Pancreas (tissue), 10 donors: ENCODE measurements at places on chromosomes 7 and 10.

- no peaks in the 10 kb centered on the region for H3K36me3 ChIP-seq
- H3K4me3 ChIP-seq: no peak overlapping the region
- H3K4me1 ChIP-seq: no peaks in the 10 kb centered on the region
- no peaks in the 10 kb centered on the region for H3K27me3 ChIP-seq
- DNase-seq: no peak
- H3K27ac ChIP-seq: no peak overlapping the region
These were observed 59.8 kb downstream of the CSGALNACT2 start for GRCh38 chr10:43197834-43198681.

- no peak overlapping the region for H3K27ac ChIP-seq
- H3K4me3 ChIP-seq: no peak overlapping the region
- DNase-seq: no peak
- H3K4me1 ChIP-seq: no peaks in the 10 kb centered on the region
These were observed 264.2 kb downstream of the SEC23IP start for GRCh38 chr10:120156614-120157274.

DNA sequence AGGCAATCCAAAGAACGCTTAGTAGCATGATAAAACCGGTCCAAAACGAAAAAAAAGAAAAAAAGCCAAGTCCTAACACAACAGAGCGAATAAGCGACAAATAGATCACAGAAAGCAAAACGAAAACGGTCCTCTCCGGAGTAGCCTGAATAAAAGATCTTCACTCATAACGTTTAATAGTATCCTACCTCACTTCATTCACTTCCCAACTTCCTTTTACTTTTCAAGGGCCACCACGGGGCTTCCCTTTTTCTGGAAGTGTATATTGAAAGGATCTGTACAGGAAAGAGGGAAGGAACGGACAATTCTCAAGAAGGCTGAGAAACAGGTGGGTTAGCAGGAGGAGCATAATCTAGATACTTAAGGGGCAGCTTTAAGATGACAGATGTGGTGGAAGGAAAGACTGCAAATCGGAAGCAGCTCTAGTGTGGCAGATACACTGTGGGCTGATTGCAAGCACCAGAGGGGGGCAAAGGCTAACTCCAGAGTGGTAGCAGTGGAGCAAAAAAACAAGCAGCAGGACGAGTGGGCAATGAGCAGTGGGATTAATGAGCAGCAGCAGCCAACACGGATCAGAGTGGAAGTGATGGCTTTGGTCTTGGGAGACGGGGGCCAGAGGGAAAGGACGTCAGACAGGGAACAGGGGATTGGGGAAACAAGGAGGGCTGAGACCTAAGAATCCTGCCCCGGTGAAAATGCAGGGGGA lies 866 bp downstream of the CNOT4 start:
- peak overlapping the region; percentile 62 for H3K4me3 ChIP-seq
- DNase-seq: peak; percentile 22
- H3K27ac ChIP-seq: peak overlapping the region; percentile 85
- H3K27me3 ChIP-seq: no peaks in the 10 kb centered on the region

DNA sequence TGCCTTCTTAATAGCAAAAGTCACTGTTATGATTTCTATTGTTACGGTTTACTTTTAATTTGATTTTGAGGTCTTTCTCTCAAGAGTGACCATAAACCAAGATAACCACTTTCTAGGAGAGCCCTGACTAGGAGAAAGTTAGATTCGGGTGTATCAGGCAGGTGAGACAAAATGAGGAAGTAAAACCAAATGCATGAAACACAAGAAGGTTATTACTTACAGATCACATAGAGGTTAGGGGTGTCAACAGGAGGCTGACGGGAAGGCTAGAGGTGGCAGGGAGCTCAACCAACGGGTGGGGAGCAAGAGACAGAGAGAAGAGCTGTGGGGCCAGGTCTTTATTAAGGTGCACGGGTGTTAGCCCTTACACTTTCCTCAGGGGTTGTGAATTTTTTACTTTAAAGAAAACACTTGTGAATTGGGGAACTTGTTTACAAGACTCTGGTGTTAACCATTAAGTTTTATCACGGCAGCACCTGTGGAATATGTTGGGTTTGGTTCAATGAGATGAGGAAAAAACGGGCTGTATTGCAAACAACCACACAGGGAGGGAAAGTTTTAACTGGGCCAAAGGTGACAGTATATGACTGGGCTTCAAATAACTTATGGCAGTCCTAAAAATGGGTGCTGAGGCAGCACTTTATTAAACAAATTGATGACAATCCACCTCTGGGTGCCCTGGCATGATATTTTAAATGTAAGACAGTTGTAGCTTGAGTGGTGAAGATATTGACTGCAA lies 154.9 kb downstream of the SDHAF3 start:
- no peaks in the 10 kb centered on the region for H3K27me3 ChIP-seq
- no peaks in the 10 kb centered on the region for H3K4me1 ChIP-seq
- no peak for DNase-seq
- H3K36me3 ChIP-seq: no peaks in the 10 kb centered on the region

DNA sequence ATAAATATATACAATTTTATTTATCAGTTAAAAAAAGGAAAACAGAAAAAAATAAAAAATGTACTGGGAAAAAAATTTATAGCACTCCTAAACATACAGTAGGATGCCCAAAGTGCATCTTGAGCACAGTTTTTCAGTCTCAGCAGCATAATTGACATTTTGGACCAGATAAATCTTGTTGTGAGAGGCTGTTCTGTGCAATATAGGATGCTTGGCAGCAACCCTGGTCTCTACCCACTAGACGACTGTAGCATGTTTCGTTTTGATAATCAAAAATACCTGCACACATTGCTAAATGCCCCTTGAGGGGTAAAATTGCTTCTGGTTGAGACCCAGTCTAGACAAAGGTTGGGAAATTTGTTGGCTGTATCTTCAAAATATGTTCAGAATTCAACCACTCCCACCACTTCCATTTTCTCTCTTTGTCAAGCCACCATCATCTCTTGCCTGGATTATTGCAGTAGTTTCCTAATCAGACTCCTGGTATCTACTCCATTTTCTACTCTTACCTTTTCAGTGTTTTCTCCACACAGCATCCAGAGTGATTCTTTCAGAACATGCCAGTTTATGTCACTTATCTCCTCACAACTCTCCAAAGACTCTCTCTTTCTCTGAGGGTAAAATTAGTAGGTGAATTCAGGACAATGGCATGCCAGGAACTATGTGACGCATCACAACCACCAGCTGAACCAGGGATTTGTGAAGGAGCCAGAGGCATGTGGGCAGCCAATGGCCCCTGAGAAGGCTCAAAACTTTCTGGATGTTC lies 91.4 kb downstream of the GPR85 start:
- no peak overlapping the region for H3K27ac ChIP-seq
- no peak overlapping the region for H3K4me3 ChIP-seq
- no peaks in the 10 kb centered on the region for H3K27me3 ChIP-seq
- no peaks in the 10 kb centered on the region for H3K4me1 ChIP-seq
- DNase-seq: no peak
- H3K36me3 ChIP-seq: no peaks in the 10 kb centered on the region

DNA sequence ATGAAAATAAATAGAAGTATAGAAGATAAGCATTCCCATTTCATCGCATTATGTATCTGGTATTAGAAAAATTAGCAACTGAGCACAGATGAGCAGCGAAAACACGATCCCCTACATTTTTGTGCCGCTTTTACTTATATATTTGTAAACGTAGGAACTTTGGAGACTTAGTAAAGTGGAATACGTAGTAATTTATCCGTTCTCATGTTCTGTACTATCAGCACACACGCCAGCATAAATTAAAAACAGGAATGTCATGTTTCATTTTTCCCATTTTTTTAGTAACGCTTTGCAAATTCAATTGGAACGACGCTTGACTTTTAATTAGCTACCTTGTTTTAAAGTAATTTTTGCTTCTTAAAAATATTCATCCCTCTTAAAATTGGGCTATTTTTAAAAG lies 2.4 kb downstream of the ZNRF2 start:
- no peaks in the 10 kb centered on the region for H3K27me3 ChIP-seq
- peak overlapping the region; percentile 4 for H3K4me3 ChIP-seq
- DNase-seq: no peak
- H3K27ac ChIP-seq: peak overlapping the region; percentile 98
- peaks cover 12% of the 10 kb centered on the region for H3K4me1 ChIP-seq

DNA sequence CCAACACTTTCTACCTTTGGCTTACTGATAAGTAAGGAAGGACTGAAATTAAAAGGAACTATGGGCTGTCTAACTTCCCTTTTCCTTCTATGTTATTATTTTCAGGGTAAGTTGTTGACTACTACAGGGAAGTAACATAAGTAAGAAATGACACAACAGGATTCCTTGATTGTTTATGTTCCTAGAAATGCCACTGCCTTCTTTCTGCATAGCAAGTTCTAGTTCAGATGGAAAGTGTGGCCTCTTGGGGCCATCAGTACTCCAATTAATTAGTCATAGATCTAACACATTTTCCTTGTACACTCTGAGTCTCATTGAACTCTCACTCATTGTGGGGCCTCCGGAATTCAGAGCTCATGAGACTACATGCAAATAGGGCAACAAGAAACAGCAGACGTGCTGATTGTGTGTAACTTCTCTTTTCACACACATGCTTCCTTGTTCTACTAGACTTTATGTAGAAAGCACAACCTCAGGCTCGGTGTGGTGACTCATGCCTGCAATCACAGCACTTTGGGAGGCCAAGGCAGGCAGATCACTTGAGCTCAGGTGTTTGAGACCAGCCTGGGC lies 35.3 kb upstream of the HIBADH start:
- H3K4me3 ChIP-seq: no peak overlapping the region
- H3K27me3 ChIP-seq: no peaks in the 10 kb centered on the region
- no peak for DNase-seq

GRCh38 chr7:74290553-74290950 lies 1.3 kb downstream of the CLIP2 start:
- peak; percentile 58 for DNase-seq
- H3K27me3 ChIP-seq: no peaks in the 10 kb centered on the region
- no peaks in the 10 kb centered on the region for H3K36me3 ChIP-seq
- H3K4me1 ChIP-seq: peaks cover 27% of the 10 kb centered on the region
- H3K4me3 ChIP-seq: peak overlapping the region; percentile 79
- H3K27ac ChIP-seq: peak overlapping the region; percentile 31

- no peak for DNase-seq
- H3K27ac ChIP-seq: no peak overlapping the region
- H3K4me3 ChIP-seq: no peak overlapping the region
- H3K36me3 ChIP-seq: no peaks in the 10 kb centered on the region
- H3K4me1 ChIP-seq: no peaks in the 10 kb centered on the region
- no peaks in the 10 kb centered on the region for H3K27me3 ChIP-seq
These were observed 182.7 kb downstream of the CCSER2 start for GRCh38 chr10:84511106-84511505.

DNA sequence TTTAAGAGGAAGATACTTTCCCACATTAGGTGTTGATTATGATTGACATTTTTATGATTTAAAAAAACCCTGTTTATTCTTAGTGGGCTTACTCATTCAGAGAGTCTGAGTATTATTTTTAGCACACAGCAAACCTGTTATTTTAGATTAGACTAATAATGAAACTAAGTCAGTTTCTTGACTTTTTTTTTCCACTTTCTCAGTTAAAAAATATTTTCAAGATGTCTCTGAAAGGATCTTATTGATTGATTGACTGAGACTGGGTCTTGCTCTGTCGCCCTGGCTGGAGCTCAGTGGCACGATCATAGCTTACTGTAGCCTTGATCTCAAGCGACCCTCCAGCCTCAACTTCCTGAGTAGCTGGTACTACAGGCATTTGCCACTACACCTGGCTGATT lies 20.4 kb upstream of the INPP5F start:
- no peaks in the 10 kb centered on the region for H3K27me3 ChIP-seq
- H3K4me3 ChIP-seq: no peak overlapping the region
- H3K36me3 ChIP-seq: no peaks in the 10 kb centered on the region
- H3K27ac ChIP-seq: no peak overlapping the region
- no peaks in the 10 kb centered on the region for H3K4me1 ChIP-seq

- no peak overlapping the region for H3K27ac ChIP-seq
- no peak overlapping the region for H3K4me3 ChIP-seq
- no peaks in the 10 kb centered on the region for H3K4me1 ChIP-seq
- DNase-seq: no peak
- no peaks in the 10 kb centered on the region for H3K36me3 ChIP-seq
These were observed 20.8 kb upstream of the RET start for GRCh38 chr10:43055991-43056567.

GRCh38 chr7:44183386-44183785 lies 5.9 kb downstream of the GCK start:
- H3K27me3 ChIP-seq: no peaks in the 10 kb centered on the region
- H3K27ac ChIP-seq: no peak overlapping the region
- DNase-seq: no peak
- no peak overlapping the region for H3K4me3 ChIP-seq
- no peaks in the 10 kb centered on the region for H3K36me3 ChIP-seq

GRCh38 chr10:31808258-31809218 lies 120.1 kb downstream of the ARHGAP12 start:
- peak overlapping the region; percentile 17 for H3K4me3 ChIP-seq
- H3K27ac ChIP-seq: peak overlapping the region; percentile 34
- no peaks in the 10 kb centered on the region for H3K36me3 ChIP-seq
- H3K4me1 ChIP-seq: no peaks in the 10 kb centered on the region
- H3K27me3 ChIP-seq: no peaks in the 10 kb centered on the region

DNA sequence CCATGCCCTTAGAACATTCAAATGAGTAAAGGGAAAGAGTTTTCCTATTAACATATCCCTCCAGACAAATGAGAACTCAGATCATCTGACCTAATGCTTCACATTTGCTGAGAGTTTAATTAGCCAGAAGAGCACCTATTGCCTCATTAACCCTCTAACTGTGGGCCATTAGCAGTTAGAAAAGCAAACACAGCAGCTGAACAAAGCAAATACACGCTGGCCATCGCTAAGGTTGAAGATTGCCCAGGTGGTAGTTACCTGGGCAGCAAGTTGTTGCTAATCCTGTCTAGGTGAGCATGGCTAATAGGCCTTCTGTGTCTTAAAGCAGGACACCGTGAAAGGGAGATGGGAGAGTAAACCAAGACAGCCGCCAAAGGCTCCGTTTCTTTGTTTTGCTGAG lies 49.9 kb upstream of the UCN3 start:
- no peak overlapping the region for H3K27ac ChIP-seq
- no peaks in the 10 kb centered on the region for H3K27me3 ChIP-seq
- no peaks in the 10 kb centered on the region for H3K36me3 ChIP-seq
- H3K4me1 ChIP-seq: no peaks in the 10 kb centered on the region
- no peak overlapping the region for H3K4me3 ChIP-seq

DNA sequence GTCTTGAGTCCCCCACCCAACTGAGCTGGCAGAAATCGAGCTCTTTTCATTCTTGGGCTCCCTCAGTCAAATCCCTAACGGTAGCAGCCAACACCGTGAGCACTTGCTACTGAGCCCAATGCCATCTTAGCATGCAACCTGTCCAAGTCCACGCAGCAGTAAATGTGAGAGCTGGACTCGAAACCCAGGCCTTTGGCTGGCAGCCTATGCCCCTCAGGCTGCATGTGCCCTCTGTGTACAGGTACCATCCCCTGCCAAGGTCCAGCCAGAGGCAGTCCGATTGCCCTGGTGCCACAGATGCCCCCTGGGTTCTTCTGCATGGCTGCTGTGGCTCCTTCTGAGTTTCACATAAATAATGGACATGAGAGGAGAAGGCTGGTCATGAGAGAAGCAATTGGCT lies 1.2 kb upstream of the TMEM273 start:
- H3K4me3 ChIP-seq: no peak overlapping the region
- no peak overlapping the region for H3K27ac ChIP-seq

- no peak for DNase-seq
- no peak overlapping the region for H3K27ac ChIP-seq
- no peaks in the 10 kb centered on the region for H3K36me3 ChIP-seq
- no peak overlapping the region for H3K4me3 ChIP-seq
These were observed 22.6 kb upstream of the DLG5 start for GRCh38 chr10:77949167-77949566.
